ENCODE measurements at places on chromosomes 11 and 22. TPM values are rescaled to one million over a fixed set of nuclear protein-coding genes. Genes with fewer than 3 reads are reported as not detected.

C11orf87 gene
- 0.12 TPM for total RNA-seq

OR5D14 gene
- total RNA-seq: not detected

OR51B2 gene
- not detected for total RNA-seq

USP28 gene
- 11.1 TPM for total RNA-seq

OR52H1 gene
- not detected for total RNA-seq

ACTN3 gene
- total RNA-seq: not detected

KCNJ4 gene
- not detected for total RNA-seq

TRIM51G gene
- total RNA-seq: not detected

OR51B6 gene
- total RNA-seq: not detected

CCDC116 gene
- total RNA-seq: 0.35 TPM

OR2D2 gene
- total RNA-seq: 0.35 TPM

UBE2L6 gene
- 74.1 TPM for total RNA-seq

TANGO2 gene
- 42.2 TPM for total RNA-seq

SNX19 gene
- total RNA-seq: 57.4 TPM

VWCE gene
- total RNA-seq: 18.6 TPM

OR52E5 gene
- not detected for total RNA-seq

RASSF10 gene
- total RNA-seq: 0.34 TPM

UQCC3 gene
- total RNA-seq: 7.8 TPM

SPDYC gene
- not detected for total RNA-seq

ZP1 gene
- total RNA-seq: not detected

RBFOX2 gene
- total RNA-seq: 121 TPM

KCNK4 gene
- not detected for total RNA-seq

OR52A1 gene
- total RNA-seq: not detected

CCDC87 gene
- 0.18 TPM for total RNA-seq

CRYBB3 gene
- total RNA-seq: 0.58 TPM

LRRN4CL gene
- not detected for total RNA-seq

MMP8 gene
- total RNA-seq: not detected

SEPTIN5 gene
- 7.7 TPM for total RNA-seq

CHRM1 gene
- not detected for total RNA-seq

OR51B5 gene
- total RNA-seq: not detected

ANKRD42 gene
- total RNA-seq: 7.5 TPM

IRAG1 gene
- 1.4 TPM for total RNA-seq

DUSP8 gene
- total RNA-seq: 8.9 TPM

GAS2L1 gene
- 47.0 TPM for total RNA-seq

YWHAH gene
- total RNA-seq: 188 TPM

MMP13 gene
- not detected for total RNA-seq

SLC37A2 gene
- total RNA-seq: 6.9 TPM

NPAS4 gene
- not detected for total RNA-seq

ANKK1 gene
- total RNA-seq: 0.12 TPM

KRTAP5-8 gene
- not detected for total RNA-seq

Data from glomerular endothelial cell (primary cell).